Epithelial cell of alveolus of lung (primary cell): ENCODE measurements at places on chromosomes 5 and 9. TPM values are rescaled to one million over a fixed set of nuclear protein-coding genes. Genes with fewer than 3 reads are reported as not detected.

Gene SLC36A3
- total RNA-seq: not detected in 2 replicates

Gene IRX1
- 1.7 TPM in 1 of 2 replicates, not detected in the other for total RNA-seq

Gene KIF4B
- 0.08 and 0.13 TPM in 2 replicates for total RNA-seq

Gene PCDHGA1
- total RNA-seq: 0.13 and 0.64 TPM in 2 replicates
